NCI-H146 (cell line): ENCODE measurements at places on chromosomes 13 and 19.

DNA sequence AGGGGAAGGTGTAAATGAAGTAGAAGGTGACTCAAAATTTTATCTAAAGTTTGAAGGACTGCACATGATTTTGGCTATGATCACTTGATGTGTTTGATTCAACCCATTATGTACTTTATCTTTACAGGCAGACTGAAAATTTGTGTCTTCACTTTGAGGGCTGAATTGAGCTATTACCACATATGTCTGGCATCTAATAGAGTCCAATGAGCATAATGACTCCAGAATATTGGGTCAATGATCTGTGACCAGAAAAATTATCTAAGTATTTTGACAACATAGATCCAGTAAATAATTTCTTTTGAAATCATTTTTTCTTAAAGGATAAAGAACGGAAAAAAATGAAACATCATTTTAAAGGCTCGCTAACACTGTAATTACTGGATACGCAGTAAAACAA lies 2810.0 kb downstream of the PCDH9 start:
- DNase-seq = no peak

DNA sequence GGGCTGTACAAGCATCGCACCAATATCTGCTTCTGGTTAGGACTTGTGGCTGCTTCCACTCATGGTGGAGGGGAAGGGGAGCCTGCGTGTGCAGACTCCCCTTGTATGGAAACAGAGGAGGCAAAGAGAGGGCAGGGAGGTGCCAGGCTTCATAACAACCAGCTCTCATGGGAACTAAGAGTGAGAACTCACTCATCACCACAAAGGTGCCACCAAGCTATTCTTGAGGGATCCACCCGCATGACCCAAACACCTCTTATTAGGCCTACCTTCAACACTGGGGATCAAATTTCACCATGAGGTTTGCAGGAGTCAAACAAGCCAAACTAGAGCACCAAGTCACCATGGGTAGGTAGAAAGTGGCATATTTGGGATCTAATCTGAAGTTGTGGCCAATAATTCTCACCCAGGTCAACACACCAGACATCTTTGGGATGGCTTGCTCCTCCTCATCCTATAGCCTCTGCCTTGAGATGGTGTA lies 46.4 kb downstream of the RUBCNL start:
- DNase-seq = no peak

DNA sequence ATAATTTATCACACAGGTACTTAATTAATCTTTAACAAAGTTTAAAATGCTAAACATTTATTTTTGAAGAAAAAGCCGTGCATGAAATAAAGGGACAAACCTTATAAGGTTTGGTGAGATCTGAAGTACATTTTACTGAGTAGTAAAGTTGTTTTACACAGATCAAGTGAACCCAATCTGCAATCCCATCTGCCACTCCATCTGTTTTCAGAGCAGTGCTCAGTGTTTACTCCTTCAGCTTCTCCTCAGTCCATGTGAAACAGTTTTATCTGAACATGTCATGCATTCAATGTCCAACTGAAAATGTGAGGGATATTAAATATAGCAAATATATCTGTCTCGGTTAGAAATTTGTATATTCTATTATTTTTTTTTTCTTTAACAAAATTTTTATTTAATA lies 166.8 kb downstream of the MAB21L1 start:
- no peak for DNase-seq

DNA sequence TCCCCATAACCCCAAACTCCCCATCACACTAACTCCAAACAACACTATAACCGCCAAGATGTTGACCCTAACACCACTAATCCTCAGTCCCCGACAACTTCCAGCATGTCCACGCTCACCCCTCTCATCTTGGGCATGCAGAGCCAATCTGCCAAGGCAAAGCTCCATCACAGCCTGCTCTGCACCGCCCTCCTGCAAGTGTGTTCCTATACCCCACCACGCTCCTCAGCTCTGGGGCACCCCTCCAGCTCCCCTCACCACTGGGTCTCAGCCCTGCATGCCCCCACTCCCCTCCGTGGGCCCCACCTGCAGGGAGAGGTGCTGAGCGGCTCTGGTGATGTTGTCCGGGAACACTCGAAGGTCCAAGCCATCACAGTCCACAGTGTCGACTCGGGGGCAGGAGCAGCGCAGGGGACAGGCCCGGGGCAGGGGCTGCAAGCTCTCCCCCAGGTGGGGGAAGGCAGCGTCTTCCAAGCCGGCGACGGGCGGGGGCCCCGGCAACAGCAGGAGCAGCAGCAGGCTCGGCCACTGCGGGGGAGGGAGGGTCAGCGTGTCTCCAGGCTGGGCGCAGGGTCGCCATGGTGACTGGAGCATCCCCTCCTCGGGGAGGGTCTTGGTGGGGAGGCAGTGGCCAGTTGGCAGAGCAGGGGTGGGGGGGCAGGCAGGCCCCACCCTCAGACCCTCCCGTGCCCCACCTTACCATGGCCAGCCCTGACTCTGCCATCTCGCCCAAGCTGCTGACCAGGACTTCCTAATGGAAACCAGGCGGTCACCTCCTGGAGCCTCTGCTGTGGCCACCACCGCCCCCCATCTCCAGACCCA lies 527 bp downstream of the PODNL1 start:
- DNase-seq = no peak

GRCh38 chr13:37101201-37101600 lies 4.3 kb downstream of the CSNK1A1L start:
- no peak for DNase-seq

GRCh38 chr19:35045667-35046300 lies 4.3 kb downstream of the HPN start:
- DNase-seq = peak; percentile 17

DNA sequence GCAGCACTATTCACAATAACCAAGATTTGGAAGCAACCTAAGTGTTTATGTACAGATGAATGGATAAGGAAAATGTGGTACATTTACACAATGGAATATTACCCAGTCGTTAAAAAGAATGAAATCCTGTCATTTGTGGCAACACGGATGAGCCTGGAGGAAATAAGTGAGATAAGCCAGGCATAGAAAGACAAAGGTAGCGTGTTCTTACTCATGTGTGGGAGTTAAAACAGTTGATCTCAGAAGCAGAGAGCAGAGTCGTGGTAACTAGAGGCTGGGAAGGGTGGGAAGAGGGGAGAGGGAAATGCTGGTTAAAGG lies 29.5 kb downstream of the LILRB4 start:
- DNase-seq = no peak

GRCh38 chr19:5814123-5814851 lies 9.4 kb downstream of the NRTN start:
- DNase-seq = no peak

DNA sequence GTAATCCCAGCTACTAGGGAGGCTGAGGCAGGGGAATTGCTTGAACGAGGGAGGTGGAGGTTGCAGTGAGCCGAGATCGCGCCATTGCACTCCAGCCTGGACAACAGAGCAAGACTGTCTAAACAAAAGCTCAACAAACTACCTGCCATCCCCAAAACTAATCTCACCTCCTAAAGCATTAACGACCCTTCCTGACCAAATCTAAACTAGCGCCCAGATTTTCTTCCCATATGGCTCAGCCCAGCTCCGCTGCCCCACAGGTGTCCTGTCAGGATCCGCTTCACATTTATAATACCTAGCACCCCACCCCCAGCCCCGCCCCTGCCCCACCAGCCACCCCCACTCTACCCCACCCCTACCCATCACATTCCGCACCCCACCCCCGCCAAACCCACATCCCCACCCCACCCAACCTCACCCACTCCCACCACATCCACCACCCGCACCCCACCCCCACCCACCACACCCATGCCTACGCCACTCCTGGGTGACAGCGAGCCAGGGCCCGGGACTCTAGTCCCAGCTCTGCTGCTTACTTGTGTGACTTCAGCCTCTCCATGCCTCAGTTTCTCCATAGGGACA lies 599 bp downstream of the C19orf12 start:
- peak; percentile 12 for DNase-seq

GRCh38 chr13:51518827-51519226 lies 65.4 kb upstream of the WDFY2 start:
- DNase-seq = no peak

GRCh38 chr19:13189600-13189999 lies 39.4 kb downstream of the IER2 start:
- no peak for DNase-seq

GRCh38 chr13:89550938-89551337 lies 1796.5 kb upstream of the MIR17HG start:
- no peak for DNase-seq

- no peak for DNase-seq
Measured at GRCh38 chr13:94351292-94351990, 128.0 kb downstream of the DCT start.

DNA sequence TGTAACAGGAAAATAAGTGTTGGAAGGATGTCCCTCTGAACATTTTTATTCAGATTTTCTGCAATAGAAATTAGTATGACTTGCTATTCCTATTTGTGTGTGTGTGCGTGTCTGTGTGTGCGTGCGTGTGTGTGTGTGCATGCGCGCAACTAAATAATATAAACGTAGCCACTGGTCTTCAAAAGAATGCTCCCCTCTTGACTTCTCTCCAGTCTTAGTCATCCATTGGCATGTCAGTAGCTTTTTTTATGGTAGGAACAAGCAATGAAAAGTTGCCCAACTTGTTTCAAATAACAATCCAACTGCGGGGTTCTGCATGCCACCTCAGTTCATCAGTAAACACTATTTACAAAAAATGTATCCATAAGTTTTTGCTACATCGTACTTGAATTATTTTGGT lies 249.6 kb downstream of the GPC6 start:
- DNase-seq = no peak

GRCh38 chr13:112711528-112712265 lies 21.9 kb downstream of the ATP11A start:
- peak; percentile 54 for DNase-seq

GRCh38 chr19:44912854-44913253 lies 1.6 kb upstream of the APOC1 start:
- DNase-seq = no peak

DNA sequence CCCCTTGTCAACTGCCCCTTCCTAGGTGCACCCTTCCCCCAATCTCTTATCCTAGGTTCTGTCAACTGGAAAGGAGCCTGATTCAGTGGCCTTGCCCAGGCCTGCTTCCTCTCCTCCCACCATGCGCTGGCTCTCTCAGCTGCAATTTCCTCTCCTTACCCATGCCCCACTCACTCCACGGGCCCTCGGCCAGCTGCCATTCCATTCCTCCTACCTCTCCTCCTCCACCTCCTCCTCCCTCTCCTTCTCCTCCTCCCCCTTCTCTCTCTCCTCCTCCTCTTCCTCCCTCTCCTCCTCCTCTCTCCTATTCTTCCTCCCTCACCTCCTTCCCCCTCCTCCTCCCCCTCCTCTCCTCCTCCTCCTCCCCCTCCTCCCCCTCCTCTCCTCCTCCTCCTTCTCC lies 9.6 kb upstream of the TIMM44 start:
- DNase-seq = no peak

GRCh38 chr19:11949201-11949600 lies 15.6 kb upstream of the ZNF763 start:
- no peak for DNase-seq

DNA sequence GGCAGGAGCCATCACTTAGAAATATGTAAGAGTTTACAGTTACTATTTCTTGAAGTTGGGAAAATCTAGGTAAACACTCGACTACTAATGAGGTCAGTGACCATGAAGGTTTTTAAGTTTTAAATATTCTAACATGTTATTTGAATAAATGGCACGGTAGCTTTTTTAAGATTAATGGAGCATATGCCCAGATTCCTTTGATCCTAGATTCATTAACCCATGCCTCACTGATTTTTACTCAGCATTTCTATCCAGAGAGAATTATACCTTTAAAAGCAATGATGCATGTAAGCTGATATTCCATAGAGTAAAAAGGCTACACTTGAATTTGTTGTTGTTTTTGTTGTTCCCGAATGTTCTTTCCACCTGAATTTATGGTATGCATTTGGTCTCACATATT lies 541.4 kb downstream of the DACH1 start:
- no peak for DNase-seq

GRCh38 chr19:31312677-31313244 lies 36.5 kb downstream of the TSHZ3 start:
- no peak for DNase-seq

DNA sequence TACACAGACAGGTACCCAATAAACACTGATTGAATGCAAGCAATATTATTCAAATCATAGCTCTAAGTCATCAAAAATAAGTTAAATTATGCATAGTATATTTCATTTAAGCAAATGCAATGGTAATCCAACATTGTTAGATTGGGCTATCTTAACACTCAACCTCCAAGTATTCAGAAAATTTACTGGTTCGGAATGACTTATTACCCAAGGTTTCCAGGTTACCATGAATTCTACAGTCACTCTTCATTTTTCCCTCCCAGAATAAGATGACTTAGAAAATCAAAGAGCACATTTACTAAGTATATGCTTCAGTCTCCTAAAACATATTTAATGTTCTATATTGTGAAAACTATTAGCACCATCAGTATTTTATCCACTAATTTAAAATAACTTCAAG lies 6.0 kb downstream of the UBL3 start:
- DNase-seq = no peak

GRCh38 chr19:33866696-33867095 lies 70.0 kb downstream of the KCTD15 start:
- DNase-seq = no peak

GRCh38 chr19:48668332-48668731 lies 4.5 kb downstream of the NTN5 start:
- no peak for DNase-seq

DNA sequence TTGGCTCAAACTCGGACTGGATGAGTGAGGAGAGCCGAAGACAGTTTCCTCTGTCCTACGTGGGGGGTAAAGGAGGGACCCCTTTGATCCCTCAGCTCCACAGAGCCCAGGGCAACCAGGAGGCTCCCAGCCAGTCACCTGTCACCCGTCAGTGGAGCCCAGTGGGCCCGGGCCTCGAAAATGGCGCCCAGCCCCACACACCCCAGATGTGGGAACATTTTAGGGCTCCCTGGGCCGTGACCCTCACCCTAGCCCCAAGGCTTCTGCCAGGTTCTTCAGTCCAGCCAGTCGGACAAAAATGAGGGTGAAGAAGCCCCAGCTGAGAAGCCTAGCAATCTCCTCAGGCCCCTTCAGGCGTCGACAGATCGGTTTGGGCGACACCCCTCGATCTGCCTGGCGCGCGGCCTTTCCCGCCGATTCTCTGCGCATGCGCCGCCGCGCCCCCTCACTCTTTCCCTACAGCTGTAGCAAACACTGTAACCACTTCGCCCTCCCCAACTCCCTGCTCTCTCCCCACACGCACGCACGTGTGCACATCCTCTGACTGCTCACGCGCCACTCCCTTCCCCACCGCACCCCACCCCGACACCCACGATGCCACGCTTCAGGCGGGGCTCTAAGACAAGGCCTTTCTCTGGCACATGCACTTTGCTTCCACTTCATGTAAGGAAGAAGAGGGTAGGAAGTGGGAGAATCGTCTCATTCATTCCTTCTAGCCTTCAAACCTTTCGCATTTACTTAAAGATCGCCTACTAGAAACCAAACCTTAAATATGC lies at the start of gene SLC6A16:
Gene SLC6A16, minus strand, starts transcription at position 391 of the 776 bp plus-strand sequence. CDS start 13,844 bp downstream, outside the sequence.
- DNase-seq = no peak

GRCh38 chr13:80242728-80243427 lies 98.0 kb downstream of the SPRY2 start:
- DNase-seq = no peak

DNA sequence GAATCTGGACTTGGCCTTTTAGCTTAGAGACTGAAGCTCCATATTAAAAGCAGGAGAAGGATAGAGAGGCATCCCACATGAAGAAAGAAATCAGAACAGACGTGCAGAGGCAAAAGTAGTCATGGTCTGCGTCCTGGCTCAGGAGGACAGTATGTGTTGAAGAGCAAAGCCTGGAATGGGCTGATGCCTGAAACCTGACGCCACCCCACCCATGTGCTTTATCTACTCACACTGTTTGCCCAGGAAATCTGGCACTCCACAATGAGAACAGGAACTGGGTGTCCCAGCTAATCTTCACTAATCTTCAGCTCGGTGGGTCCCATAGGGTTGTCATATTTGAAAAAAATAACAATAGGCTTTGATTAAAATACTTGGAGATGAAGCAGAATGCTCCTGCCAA lies 549.0 kb upstream of the GPC6 start:
- peak; percentile 39 for DNase-seq
